ENCODE measurements at places on chromosomes 11 and 22.

DNA sequence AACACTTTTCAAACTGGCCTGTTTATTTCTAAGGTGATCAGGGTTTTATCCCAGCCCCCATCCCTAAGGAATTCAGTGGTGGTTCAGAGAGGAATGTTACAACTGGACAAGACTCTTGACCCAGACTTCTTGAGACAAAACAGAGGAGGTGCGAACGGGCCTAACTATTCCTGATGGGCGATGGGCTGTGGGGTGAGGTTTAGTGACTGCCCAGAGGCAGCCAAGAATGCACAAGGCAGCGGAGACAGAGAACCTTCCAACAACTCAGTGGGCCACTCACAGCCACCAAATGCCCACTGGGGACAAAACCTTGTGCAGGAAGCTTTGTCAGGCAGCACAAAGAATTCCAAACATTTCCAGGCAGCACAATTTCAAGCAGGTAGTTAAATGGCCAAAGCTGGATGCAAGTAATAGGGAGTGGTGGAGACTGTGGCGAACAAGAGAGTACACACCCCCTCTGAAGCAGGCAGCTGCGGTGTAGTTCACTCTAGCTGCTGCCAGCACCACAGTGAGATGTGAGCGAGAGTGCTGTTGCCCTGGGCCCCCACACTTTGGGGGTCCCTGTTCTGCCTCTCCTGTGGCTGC lies 29.2 kb downstream of the SCUBE1 start:
- no peak for DNase-seq

DNA sequence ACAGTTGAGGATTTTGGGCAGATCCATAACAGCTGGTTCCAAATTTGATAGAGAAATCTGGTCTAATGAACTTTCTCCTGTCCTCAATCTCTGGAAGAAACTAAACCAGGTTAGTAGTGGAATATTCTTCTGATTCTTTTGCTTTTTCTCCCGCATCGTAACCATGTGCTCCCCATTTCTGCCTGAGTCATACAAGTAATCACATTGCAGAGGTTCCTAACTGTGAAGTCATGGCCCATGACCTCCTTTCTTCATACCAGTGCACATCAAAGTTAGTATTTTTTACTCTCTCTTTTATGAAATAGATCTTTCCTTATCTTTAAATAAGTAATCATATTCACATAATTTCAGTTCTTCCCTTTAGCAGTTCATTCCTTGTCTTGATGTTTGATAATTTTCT lies 249.0 kb downstream of the DYNC2H1 start:
- DNase-seq, result no peak

- no peak for DNase-seq
Observed at GRCh38 chr22:44728761-44729324, 23.5 kb upstream of the ARHGAP8 start.

GRCh38 chr11:96254087-96254486 lies 88.9 kb downstream of the MAML2 start:
- no peak for DNase-seq

GRCh38 chr11:82398300-82398815 lies 335.3 kb downstream of the FAM181B start:
- DNase-seq, result no peak

DNA sequence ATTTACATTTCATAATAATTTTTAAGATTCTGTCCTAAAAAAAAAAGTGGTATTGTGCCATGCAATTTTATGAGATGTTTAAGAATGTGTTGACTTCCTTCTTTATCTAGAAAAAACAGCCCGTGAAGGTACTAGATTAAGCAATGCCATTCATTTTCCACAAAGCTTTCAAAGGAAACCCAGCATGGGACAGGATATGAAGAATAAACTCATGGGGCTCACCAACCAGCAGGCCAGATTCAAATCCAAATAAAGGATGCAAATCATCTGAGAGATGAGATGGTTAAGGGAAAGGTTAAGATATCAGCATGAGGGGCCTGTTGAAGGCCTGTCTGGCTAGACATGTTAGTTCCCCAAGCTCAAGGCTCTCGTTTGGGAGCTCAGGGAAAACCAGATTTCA lies 199.1 kb downstream of the SWAP70 start:
- DNase-seq, result no peak

GRCh38 chr11:73757598-73757997 lies 3.3 kb downstream of the RAB6A start:
- DNase-seq, result no peak

DNA sequence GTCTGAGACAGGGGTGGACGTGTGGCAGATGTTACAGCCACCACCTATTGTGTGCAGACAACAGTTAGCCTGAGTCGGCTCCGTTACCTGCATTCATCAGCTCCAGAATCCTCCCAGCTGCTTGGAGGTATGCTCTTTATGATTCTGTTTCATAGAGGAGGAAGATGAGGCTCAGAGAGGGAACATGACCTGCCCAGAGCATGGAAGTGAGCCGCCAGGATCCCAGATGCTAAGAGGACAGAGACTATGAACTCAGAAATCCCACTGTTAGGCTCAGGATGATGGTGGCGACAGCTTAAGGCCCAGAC lies 1.5 kb downstream of the EMID1 start:
- no peak for DNase-seq

GRCh38 chr11:57476047-57476756 lies 15.9 kb downstream of the RTN4RL2 start:
- DNase-seq, result peak; percentile 43

DNA sequence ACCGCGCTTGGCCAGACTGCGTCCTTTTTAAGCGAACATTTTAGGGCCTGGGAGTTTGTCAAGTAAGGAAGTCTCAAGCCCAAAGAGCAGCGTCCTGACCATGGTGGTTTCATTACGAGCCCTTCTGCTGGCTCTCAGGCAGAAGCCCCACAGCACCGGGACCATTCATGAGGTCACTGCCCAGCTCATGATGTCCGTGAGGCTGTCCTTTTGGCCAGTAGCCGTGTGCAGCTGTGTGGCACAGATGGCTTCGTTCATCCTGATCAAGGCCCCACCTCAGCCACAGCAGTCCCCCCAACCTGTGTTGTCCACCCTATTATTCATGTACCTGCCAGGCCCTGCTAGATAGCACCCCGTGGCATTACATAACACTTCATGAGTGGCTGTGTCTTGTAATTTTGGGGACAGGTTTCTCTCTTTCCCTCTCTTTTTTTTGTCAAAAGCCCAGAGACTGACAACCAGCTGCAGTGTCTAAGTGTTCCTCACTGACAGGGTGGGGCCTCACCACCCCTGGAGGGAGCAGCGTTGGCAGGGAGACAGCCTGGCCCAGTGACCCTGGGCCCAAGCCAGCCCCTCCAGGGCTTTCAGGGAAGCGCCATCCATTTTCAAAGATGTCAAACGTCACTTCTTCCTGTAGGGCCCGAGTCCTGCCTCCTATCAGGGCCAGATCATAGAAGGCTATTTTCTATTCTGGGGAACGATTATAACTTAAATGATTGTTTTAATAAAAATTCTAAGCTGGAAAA lies 21.8 kb upstream of the CABP7 start:
- no peak for DNase-seq

GRCh38 chr11:105942921-105943320 lies 79.1 kb downstream of the MSANTD4 start:
- no peak for DNase-seq

DNA sequence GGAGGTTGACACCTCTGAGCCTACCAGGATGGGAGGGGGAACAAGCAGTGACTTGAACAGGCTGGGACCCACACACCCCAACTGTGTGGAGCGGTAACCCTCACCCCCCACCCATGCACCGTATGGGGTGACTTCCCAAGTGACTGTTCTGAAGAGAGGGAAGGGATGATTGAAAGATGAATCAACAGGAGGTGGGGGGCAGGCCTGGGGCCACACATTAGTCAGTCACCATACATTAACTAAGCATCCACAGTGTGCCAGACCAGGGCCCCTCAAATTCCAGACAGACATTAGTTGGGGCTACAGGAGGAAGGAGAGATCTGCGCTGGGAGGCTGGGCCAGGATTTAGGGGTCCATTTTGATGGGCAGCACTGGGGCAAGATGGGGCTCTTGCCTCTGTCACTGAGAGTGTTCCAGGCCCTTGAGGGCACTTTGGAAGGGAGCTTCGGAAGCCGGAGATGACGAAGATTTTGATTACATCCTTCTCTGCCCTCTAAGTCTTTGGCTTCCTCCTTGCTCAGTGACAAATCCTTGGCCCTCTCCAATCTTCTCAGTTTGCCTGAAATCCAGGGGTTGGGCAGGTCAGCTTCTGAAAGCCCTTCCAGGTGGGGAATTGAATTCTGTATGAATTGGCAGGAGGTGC lies 966 bp downstream of the SMTN start:
- no peak for DNase-seq

GRCh38 chr11:112655371-112655770 lies 305.8 kb upstream of the NCAM1 start:
- no peak for DNase-seq

DNA sequence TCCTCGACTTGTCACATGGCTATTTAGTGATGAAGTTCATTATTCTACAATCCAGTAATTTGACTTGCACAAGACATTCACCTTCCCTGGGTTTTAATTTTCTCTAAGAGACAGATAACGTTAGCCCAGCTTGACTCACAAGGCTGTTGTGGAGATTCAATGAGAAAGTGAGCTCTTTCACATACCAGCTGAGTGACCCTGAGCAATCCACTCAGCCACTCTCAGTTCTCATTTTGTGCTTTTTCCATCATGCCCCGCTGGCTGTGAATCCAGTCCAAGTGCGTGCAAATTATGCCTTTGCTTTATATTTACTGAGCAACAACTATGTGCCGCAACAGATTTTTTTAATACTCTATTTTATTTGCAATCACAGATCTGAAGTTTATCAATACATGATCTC lies 176.5 kb downstream of the LARGE1 start:
- DNase-seq, result no peak

- no peak for DNase-seq
Observed at GRCh38 chr11:57202281-57202680, 20.5 kb downstream of the LRRC55 start.

- DNase-seq, result no peak
Observed at GRCh38 chr11:66970371-66970806, 4.7 kb upstream of the C11orf86 start.

- no peak for DNase-seq
Observed at GRCh38 chr22:31790240-31790639, 36.4 kb downstream of the DEPDC5 start.

- no peak for DNase-seq
Observed at GRCh38 chr22:35634015-35634414, 14.2 kb upstream of the APOL6 start.

DNA sequence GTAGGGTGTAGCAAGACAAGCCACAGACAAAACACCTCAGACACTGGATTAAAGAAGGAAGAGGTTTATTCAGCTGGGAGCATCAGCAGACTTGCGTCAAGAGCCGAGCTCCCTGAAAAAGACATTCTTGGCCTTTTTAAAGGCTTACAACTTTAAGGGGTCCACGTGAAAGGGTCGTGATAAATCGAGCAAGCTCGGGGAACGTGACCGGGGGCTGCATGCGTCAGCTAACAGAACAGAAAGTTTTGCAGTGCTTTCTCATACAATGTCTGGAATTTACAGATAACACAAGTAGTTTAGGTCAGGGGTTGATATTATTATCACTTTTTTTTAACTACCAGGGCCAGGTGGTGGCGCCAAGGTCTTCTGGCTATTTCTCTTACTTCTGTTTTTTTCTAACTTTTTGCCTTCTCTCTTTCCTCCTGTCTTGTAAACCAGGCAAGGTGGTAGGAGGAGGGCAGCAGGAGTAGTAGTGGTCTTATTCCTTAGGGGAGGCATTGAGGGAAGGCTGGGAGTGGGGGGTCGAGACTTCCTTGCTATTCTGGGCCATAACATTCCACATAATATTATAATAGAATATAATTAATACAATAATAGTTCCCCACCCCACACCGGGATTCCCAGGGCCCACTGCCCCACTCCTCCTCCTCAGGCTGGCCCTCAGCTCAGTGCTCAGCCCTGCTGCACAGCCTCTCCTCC lies 587 bp upstream of the ALDH3B1 start:
- no peak for DNase-seq

DNA sequence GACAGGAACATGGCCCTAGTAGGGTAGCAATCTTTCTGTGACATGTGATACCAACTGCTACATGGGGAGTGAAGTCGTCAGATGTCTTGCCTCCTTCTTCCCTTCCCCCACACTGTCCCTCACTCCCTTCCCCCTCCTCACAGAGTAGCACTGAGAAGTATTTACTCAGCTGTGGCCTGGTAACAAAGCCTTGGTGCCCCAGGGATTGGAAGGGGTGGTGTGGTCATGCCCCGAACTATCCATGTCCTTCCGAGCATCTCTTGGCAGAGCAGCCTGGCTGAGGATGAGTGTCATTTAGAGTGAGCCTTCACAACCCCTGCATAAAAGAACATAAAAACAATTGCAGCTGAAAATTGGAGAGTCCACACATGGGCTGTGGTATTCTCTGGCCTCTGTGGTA lies 46.1 kb downstream of the ARFGAP2 start:
- no peak for DNase-seq

- DNase-seq, result no peak
Observed at GRCh38 chr22:28978863-28979796, 82.5 kb downstream of the C22orf31 start.

GRCh38 chr11:86896441-86896841 lies 58.8 kb downstream of the FZD4 start:
- no peak for DNase-seq

DNA sequence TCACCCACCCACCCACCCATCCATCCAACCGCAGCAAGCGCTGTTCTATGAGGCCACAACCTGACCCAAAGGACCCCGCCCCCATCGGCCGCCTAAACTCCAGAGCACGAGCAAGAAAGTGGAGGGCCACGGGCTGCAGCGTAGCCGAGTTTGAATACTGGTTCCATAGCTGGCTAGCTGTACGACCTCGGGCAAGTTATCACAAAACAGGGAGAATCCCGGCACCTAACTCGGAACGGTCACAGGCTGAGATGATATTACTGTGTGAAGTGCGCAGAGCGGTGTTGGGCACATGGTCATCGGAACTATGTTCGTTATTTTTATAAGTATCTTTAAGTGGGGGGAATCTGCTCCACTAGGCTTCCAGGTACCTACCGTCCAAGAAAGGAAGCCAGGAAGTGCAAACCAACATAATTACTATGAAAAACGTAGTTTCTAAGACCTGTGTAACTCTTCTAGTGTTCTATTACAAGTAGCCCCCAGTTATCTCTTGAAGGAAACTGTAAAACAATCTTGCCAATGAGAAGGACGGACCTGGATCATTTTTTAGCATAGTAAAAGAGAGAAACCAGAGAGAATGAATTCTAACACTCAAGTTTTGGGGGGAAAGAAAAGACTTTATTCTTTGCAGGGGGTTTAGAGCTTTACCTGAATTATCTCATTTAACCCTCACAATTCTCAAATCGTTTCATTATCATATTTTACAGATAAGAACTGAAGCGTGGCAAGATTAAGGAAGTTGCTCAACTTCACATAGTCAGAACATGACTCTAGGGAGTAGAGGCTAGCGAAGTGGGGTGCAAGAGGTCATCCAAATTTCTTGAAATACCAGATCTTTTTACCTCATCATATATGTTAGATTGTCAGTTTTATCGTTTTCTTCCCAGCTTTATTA lies 663 bp upstream of the BUD13 start:
- no peak for DNase-seq

DNA sequence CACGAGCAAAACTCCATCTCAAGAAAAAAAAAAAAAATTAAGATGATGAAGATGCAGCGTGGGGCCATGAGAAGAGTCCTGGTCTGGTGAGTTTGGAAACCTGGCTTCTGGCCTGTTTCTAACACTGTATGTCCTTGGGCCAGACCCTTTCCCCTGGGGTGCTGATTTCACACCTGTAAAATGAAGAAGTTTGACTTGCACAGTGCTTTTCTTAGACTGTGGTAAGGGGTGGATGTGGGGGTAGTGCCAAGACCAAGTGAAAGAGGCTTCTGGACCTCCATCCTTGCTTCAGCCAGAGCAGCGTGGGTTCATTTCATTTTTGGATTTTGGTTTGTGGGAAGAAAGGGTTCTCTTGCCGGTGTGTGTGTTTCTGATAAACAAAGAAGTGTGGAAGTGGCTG lies 42.1 kb downstream of the PTPRJ start:
- no peak for DNase-seq
